ENCODE measurements at places on chromosomes 3 and 15.

DNA sequence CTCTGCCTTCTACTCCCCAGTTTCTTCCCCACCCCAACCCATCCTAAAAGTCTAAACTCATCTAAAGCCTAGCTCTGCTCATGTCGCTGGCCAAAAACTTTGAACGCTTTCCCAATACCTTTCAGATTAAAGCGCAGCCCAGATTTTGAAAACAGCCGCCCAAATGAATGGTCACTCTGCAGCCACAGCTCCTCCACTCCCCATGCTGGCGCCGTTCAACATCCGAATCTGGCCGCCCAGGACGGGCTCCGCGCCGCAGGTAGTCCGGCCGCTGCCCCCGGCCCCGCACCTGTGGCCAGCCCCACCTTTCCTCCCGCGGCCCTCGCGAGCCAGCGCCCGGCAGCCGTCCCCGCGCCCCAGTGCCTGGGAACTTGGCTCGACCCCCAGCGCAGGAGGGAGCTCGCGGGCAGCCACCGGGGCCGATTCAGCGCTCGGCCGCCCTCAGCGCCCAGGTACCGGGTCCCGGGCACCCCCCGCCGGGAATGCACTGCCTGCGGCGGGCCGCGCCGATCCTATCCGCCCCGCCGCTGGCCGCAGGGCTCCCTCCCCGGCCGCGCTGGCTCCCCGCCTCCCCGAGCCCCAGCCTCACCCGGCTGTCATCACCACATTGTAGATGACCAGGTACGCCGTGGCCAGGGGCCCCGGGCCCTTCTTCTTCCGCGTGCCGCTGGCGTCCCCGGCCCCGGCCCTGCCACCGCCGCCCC is 417 bp downstream of the HACD2 start:
- no peak for DNase-seq

DNA sequence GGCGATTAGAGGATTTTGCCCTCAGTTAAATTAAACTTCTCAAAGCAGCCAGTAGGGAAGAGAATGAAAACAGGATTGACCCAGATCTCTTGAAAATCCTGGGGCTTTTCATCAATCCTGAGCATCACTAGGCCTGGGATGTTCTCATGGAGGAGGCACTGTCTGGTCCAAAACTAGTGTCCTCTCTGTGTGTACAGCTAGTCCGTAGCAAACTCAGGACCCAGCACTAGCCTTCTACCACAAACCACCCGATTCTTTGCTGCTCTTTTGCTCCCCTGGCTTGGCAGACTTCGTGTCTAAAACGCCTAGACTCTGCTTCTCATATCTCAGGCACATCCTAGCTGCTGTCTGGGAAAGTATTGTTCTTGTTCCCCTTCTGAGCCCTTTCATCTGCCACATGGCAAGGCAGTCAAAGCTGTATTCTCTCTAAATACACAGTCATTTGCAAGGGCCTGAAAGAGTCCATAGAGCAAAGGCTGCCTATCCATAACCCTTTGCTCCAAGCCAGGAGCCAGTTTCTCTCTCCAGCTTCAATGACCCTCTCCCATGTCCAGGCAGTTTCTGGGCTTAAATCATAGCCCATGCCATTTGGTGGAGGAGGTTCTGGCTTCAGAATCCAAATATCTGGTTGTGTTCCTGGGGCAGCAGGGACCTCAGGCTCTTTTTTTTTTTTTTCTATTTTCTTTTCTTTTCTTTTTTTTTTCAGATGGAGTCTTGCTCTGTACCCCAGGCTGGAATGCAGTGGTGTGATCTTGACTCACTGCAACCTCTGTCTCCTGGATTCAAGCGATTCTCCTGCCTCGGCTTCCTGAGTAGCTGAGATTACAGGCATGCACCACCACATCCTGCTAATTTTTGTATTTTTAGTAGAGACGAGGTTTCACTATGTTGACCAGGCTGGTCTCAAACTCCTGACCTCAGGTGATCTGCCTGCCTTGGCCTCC is 52.4 kb downstream of the CDC25A start:
- DNase-seq = no peak

- DNase-seq = no peak
Measured at GRCh38 chr15:78177447-78177873, 28.3 kb downstream of the IDH3A start.

DNA sequence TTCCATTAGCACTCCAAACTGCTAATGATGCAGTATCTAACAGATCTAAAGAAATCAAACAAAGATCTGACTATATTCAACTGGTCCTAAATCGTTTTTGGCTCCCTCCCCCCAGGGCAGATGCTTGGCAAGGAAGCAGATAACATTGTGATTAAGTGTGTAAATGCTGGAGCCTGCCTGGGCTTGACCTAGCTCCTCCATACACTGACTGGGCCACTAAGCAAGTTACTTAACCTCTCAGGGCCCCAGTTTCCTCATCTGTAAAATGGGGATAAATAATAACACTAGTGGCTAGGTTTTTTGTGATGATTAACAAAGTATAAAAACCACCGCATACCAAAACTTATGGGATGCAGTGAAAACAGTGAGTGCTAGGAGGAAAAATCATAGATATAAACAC is 9.2 kb downstream of the EID1 start:
- no peak for DNase-seq

DNA sequence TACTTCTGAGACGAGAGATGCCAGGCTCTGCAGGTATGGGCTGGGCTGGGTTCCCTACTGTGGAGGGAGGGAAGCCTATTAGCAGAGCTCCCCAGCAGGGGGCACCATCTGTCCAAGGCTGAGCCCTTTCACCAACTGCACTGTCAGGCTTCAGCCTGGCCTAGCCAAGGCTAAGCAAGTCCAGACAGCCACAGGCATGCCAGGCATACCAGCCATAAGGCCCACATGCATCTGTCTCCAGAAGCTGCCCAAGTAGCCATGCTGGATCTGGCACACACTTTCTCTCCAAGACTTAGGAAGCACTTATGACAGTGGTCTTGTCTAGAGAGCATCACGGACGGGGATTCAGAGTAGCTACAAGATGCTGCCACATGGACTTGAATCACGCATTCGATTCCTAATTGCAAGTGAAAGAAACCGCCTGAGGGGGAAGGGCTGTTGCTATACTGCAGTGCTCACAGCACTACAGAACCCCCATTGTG is 28.3 kb downstream of the RUVBL1 start:
- DNase-seq = peak; percentile 61

Data from stromal cell of bone marrow (primary cell).